ENCODE measurements at places on chromosomes 3 and 15.

GRCh38 chr3:4174791-4175190 is 128.4 kb upstream of the SETMAR start:
- no peak for DNase-seq

GRCh38 chr3:152295344-152295743 is 26.6 kb downstream of the MBNL1 start:
- no peak for DNase-seq

DNA sequence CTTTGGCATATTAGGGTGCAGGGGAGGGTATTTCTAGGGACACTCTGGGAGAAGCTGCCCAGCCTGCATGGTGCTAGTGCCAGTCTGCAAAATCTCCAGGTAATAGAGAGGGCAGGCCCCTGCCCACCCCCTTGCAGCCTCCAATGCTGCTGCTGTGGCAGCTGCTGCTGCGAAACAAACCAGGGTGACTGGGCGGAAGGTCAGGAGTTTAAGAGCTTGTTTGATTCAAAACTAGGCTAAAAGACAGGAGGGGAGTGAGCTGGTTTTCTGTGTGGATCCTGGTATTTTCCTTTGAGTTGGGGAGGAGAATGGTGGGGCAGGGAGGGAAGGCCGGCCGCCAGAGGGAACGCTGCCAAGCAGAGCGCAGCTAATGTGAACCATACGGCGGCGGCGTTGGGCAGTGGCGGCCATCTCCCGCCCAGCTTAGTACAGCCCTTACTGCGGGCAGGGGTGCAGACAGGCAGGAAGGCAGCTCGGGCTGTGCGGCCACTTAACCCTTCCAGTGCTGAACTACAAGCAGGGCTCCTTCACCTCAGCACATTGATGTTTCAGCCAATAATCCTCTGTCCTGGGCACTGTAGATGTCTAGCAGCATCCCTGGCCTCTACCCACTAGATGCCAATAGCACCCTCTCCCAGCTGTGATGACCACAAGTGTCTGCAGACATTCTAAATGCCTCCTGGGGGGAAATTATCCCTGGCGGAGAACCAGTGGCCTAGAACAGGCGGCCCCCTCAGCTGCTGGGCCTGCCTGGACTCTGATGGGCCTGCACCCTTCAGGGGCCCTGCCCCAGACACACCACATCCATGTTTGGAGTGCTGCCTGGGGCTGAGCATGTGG is 125.7 kb downstream of the EEFSEC start:
- DNase-seq = no peak

- DNase-seq = no peak
Measured at GRCh38 chr3:108662142-108662738, 72.7 kb downstream of the DZIP3 start.

DNA sequence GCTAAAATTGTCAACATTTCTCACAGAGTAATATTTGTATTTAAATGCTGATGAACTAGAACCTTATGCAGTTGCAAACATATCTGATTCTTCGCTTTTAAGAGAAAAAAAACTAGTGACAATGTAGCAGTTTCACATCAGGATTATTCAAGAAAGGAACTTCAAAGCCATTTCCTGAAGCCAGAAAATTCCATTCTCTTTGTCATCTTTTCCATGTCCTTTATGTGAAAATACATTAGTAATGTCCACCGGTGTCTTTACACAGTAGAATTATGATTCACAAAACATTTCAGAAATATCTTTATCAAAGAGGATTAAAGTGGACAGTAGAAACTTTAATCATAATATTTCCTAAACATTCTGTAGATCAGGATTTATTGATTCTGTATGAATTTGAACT is 12.7 kb upstream of the LXN start:
- no peak for DNase-seq

DNA sequence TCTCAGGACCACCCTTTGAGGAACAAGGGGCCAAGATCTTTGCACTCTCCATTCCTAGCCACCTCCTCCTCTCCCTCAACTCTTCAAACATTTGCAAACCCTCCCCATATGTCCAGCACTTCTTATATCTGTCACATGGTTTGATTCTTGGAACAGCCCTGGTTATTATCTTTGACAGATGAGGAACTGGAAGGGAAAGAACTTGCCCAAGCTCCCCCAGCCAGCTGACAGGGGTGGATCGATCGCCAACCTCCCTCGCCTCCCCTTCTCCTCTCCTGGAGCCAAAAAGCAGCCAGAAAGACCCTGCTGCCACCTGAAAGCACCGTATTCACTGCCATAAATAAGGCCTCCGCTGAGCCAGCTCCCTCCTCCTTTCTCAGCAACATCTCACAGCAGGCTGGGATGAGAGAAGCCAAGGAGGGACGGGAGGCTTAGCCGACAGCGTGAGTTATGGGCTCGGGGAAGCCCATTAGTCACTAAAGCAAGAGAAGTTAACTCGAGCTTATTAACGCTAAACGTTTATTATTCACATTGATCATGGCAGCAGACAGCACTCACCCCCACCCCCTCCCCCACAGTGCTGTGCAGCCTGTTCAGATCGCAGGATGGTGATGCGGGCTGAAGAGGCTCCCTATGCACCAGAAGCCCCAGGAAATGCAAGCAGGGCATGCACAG is 22.2 kb upstream of the FGD5 start:
- no peak for DNase-seq

DNA sequence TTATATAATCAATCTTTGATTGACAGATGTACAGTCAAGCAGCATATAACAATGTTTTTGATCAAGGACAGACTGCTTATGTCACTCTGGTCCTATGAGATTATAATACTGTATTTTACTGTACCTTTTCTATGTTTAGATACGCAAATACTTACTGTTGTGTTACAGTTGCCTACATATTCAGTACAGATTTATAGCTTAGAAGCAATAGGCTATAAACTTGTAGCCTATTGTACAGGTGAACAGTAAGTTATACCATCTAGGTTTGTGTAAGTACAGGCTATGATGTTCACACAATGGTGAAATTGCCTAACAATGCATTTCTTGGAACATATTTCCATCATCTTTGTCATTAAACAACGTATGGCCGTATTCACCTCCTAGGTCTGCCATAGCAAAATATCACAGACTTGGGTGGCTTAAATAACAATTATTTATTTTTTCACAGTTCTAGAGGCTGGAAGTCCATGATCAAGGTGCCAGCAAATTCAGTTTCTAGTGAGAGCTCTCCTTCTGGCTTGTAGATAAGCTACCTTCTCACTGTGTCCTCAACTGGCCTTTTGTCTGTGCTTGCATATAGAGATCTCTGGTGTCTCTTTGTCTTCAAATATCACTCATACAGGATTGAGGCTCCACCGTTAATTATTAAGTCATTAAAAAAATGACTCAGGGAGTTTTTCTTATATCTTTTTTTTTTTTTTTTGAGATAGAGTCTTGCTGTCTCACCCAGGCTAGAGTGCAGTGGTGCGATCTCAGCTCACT is 89.1 kb downstream of the EBLN2 start:
- no peak for DNase-seq

- DNase-seq = no peak
Measured at GRCh38 chr3:89216016-89216739, 108.8 kb downstream of the EPHA3 start.

DNA sequence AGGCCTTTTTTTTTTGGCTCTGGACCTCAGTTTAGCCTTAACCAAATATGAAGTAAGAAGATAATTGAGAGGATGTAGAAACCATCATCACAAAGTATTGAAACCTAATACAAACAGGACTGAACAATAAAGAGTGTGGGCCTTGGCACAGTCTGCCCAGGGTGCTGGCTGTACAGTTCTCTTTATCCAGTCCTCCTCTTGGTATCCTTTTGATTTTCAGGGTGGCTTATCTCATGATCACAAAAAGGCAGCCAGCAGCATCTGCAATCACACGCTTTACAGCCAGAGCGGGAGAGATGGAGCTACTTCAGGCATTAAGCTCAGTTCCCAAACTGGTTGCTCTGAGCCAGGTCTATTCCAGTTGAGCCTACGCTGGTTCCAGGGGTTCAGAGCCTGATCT is 239.7 kb downstream of the RPLP1 start:
- DNase-seq = no peak

GRCh38 chr15:41994772-41995475 is 22.6 kb upstream of the EHD4 start:
- no peak for DNase-seq

- DNase-seq = no peak
Measured at GRCh38 chr15:63968700-63969099, 77.6 kb downstream of the DAPK2 start.

GRCh38 chr15:80846031-80846815 is 67.1 kb downstream of the CEMIP start:
- no peak for DNase-seq

- DNase-seq = no peak
Measured at GRCh38 chr3:181264486-181264885, 274.9 kb upstream of the DNAJC19 start.

DNA sequence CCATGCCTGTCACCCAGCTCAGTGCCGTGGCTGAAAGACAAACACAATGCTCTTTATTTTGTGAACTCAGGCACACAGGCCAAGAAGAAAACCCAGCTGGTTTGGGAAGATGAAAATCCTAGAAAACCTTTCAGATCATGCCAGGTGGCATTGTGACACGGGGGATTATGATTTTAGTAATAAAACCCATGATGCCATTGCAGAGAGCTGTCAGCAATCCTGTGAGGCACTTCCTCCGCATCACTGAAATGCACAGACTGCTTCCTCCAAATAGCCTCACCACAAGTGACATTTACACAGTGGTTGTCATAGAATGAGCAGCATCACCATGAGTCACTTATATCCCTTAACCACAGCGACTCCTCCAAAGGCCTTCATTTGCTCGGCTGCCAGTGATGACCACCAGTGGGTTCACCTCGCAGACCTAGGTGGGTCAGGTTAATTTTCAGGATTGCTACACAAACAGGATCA is 22.7 kb downstream of the ABHD6 start:
- no peak for DNase-seq

GRCh38 chr3:183295211-183295610 is 42.2 kb downstream of the B3GNT5 start:
- DNase-seq = no peak

DNA sequence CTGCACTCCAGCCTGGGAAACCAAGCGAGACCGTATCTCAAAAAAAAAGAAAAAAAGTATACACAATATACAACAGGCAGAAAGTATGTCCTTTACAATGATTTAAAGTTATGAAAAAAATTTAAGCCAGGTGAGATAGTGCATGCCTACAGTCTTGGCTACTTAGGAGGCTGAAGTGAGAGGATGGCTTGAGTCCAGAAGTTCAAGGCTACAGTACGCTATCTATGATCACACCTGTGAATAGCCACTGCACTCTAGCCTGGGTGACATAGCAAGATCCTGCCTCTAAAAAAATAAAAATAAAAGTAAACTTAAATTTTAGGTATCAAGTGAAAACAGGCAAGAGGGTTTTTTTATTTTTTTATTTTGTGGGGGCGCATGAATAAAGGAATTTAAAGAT is 3.1 kb upstream of the KNSTRN start:
- no peak for DNase-seq

GRCh38 chr15:40445421-40445922 is 4.7 kb downstream of the BAHD1 start:
- no peak for DNase-seq

- DNase-seq = no peak
Measured at GRCh38 chr3:72258361-72259141, 473.6 kb upstream of the PROK2 start.

- DNase-seq = no peak
Measured at GRCh38 chr3:146024260-146024659, 136.7 kb downstream of the PLOD2 start.

DNA sequence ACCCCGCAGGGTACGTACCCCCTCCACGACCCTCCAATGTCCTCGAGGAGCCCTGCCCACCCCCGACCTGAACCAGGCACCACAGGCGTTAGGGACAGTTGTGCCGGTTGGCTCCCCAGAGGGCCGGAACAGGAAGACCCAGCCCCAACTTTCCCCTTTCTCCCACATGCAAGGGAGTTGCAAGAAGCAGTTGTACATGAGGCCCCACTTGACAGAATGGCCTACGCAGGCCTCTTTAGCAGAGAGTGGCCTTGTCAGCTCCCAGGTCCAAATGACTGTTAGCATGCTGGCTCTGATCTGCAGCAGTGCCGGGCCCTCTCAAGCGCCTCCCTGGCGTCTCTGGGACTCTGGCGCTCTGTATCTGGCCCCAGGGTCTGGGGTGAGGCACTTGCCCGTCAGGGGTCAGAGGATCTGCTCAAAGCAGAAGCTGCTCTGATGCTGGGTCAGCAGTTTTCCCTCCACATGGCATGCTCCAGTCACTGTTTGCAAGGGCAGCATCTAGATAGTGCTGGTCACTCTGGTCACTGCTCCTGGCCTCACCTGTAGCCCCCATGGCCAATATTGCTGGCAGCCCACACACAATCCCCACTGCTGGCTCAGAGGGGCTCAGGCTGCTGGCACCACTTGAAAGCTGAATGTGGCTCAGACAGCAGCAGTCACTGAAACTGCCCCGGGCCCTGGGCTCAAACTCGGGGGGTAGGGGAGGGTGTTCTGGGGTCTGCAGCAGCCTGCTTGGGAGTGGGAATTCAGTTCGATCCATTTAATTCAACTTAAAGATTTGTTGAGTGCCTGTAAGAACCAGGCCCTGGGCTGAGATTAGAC is 254.5 kb downstream of the FAM43A start:
- DNase-seq = no peak

DNA sequence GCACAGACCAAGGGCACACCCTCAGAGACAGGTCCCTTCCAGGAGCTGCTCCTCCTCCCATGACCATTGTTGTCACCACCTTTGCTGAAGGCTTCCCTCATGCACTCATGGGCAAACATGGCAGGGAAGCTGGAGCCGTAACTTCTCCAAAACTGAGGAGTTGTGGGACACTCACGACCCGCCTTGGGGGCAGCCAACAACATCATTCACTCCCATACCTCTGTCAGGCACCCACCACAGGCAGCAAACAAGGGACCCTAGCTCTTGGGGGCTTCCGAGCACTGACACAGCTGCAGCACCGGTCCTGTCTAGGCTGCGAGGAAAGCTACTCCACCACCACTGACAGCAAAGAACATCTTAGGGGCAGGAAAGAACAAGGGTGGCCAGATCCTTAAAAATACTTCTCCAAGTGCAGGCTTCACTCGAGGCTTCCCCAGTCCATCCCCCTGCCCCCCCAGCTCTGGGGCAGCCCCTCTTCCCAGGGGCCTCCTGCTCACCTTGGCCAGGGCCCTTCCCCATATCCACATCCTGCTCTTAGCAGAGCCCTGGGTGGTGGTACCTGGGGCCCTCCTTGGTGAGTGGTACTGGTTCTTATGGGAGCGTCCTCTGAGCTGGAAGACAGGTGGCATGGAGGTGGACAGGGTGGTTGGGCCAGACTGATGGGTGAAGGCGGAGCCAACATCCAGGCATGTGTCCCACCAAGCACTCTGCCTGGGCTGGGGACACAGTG is 28.0 kb upstream of the DUSP7 start:
- DNase-seq = no peak

DNA sequence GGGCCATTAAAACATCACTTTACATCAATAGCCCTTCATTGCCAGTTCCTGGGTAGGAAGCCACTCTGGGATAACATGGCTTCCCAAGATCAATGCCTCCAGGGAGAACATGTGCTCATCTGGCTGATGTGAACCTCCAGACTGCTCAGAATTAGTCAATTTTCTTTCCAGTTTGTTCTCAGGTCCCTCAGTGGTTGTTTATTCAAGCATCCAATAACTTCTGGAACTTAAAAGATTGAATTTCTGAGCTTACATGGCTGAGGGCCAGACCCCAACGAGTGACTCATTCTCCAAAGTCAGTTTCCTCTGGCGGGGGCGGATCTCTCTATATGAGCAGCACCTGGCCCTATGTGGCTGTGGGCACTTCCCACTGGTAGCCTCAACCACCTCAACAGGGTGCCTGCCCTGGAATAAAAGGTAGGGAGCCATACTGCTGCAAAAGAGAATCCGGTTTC is 34.0 kb downstream of the LYZL4 start:
- peak; percentile 14 for DNase-seq

- no peak for DNase-seq
Measured at GRCh38 chr3:10729439-10729838, 86.6 kb upstream of the SLC6A11 start.
